ENCODE measurements at places on chromosomes 11 and 22.

DNA sequence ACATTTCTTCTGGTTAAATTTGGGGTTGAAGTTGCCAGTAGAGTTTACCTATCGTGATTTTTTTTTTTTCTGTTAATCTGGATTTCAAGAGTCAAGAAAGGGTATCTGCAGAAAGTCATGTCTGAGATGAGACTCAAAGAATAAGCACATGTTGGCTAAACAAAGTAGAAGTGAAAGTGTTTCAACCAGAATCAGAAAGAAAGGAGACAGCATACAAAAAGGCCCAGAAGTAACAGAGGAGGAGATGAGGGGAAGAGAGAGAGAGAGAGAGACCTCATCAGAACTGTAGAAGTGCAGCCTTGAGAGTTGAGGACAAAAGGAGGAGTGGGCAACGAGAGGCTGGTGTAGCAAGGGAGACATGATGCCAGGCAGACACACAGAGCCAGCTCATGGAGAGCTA lies 54.9 kb downstream of the SVIP start:
- DNase-seq, result no peak

DNA sequence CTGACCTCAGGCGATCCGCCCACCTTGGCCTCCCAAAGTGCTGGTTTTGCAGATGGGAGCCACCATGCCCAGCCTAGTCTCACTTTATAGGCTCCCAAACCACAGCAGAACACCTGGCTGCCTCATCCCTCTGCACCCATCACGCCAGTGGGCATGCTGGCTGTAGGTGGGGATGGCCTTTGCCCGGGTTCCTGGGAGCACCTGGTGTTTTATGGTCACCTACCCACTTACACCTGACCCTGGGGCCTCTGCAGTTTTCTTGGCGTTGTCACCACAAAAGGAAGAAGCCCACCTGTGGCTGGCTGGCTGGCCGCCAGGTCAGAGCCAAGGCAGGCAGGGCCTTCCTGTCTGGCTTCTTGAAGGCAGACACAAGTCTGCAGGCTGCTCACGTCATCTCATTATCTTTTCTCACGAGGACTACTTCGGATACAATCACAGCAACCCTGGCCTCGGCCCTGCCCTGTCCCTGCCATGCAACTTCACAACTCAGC lies 8.2 kb downstream of the RRP7A start:
- no peak for DNase-seq

DNA sequence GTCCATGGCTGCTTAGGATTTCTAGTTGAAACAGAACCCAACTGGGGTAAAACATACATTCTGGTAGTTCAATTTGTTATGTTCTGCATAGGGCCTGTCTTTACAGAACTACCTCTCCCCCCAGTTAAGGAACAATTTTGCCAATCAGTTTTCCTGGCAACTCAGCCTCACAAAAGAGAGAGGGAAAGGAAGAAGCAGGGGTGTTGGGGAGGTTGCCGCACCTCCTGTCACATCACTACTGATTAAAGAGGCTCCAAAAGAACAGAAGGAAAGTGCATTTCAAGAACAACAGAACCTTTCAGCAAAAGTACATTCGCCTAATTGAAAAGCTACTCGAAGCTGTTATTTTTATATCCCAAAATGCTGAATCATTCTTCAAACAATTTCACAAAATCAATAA lies 217.6 kb downstream of the CADM1 start:
- DNase-seq, result no peak

DNA sequence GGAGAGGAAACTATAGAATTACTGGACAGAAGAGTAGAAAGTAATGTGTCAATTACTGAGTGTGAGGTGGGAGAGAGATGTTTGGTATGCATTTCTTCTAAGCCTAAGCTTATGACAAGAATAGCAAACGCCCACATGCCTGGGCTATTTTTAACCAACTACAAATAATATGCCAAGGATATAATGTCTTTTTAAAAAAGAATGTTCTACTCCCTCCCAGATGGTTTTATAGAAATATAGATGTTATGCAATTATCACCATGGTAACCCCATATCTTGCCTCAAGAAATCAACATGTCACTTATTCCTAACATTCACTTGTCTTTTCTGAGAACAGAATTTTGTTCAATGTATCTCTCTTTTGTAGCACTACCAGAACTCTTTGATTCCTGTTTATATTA lies 996.7 kb upstream of the CHORDC1 start:
- DNase-seq, result no peak

GRCh38 chr11:28009996-28010395 lies 98.0 kb downstream of the KIF18A start:
- no peak for DNase-seq

- DNase-seq, result no peak
Measured at GRCh38 chr11:120123946-120124345, 14.0 kb downstream of the TRIM29 start.

- DNase-seq, result no peak
Measured at GRCh38 chr11:111231836-111232235, 13.7 kb upstream of the POU2AF2 start.

- no peak for DNase-seq
Measured at GRCh38 chr11:70540196-70540595, 141.9 kb downstream of the CTTN start.

- no peak for DNase-seq
Measured at GRCh38 chr11:6646071-6646470, 9.5 kb downstream of the DCHS1 start.

DNA sequence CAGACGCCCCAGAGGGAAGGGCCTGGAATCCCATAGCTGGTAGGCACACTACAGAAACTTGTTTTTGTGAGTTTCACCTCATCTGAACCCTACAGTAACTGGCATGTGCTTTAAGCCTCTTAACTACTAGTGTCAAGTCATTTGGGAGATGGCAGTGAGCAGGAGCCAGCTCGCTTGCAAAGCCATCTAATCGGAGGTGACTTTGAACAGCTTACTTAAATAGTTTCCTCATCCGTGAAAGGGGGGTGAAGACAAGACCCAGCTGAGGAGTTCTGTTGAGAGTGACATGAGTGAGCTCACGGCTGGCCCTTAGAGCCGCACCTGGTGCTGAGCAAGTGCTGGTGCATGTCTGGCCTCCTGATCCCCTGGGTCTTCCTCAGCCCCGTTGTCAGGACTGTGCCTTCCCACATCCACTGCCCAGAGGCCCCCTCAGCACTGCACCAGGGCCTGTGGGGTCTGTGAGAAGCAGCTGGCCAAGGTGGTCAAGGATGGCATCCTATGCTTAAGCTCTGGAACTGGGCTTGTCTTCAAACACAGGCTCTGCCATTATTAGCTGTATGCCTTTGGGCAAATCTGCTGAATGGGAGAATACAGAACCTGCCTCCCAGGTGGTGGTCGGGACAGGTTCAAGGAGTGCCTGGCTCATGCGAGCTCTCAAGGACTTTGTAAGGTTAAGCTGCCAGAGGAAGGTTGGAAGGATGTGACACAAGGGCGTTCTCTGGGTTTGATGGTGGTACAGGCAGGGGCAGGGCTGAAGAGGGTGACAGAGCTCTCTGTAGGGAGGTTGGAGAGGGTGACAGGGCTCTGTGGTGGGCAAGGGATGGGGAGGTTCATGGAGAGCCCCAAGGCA lies 27.3 kb downstream of the INCENP start:
- DNase-seq, result no peak

DNA sequence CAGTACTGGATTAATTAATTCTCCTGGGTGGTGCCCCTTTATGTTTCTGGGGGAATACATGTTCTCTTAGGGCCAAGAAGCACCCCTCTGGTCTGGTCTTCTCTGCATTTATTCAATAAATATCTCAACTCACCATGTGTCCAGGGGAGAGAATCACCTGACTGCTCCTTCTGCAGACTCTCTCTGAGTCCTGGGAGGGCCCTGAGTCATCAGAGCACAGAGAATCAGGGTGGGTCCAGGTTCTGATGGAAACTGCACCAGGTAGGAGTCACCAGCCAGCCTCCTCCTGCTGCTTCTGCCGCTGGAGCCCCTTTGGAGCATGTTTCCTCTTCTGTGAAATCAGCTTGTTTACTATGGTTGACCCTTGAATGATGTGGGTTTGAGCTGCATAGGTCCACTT lies 107.7 kb upstream of the PLET1 start:
- no peak for DNase-seq

GRCh38 chr11:14555818-14556217 lies 35.6 kb upstream of the PSMA1 start:
- DNase-seq, result no peak

DNA sequence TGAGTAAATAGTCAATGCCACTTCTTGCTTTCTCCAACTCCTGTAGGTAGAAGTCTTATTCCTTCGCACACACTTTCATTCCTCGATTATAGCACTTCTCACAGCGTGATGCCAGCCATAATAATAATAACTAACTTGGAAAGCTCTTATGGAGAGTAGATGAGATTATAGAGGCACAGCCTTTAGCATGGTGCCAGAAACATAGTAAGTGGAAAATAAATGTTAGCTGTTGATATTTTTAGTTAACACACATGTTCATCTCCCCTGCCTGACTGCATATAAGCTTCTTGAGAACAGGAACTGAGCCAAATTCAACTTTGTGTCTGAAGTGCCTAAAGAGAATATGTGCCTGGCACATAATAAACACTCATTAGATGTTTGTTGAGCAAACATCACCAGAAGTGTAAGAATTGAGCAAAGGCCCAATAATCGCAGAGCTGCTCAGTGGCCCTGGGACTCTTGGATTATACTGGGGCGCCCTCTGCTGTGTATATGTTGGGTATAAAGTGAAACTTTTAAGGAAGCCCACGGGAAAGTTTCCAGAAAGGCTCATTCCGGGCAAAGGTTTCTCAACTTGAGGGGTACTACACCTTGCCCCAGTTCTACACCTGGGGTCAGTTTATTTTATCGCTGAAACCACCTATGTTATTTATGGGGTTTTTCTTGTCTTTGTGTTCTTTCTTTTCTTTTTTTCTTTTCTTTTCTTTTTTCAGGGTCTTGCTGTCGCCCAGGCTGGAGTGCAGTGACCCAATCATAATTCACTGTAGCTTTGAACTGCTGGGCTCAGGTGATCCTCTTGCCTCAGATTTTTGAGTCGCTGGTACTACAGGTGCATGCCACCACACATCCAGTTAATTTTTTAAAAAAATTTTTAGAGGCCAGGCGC lies 22.3 kb downstream of the SLN start:
- DNase-seq, result peak; percentile 16

GRCh38 chr22:41975299-41976069 lies 6.2 kb downstream of the SEPTIN3 start:
- DNase-seq, result no peak

DNA sequence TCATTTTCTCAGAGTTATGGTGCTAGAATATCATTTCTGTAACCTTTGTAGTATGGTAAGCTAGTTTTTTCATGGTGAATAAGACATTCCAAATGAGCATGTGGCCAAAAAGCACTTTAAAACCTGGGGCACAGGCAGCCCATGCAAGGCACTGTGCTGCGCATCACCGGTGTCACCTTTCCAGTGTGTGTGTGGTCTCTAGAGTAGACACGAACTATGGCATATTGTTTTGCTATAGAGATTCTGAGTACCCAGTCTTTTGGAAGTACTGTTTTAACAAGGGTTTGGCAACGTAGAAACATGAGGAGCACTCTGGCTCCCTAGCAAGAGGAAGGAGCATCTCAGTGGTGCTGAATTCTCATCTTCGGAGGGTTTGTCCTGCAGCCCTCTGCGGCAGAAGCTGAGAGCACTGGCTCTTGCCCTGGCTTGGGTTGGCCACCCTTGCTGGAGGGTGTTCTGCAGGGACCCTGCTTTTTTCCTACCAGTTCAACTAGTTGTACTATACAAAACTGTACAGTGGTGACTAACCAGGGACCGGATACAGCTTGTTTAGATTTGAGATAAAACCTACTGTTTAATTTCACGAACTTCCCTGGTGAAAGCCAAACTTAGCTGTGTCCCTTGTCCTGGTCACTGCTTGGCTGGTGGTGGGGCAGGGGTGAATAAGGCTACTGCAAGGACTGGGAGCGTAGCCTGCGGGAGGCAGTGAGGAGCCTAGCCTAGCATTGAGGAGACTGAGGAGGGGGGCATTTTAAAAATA lies 135.7 kb downstream of the ATXN10 start:
- no peak for DNase-seq

DNA sequence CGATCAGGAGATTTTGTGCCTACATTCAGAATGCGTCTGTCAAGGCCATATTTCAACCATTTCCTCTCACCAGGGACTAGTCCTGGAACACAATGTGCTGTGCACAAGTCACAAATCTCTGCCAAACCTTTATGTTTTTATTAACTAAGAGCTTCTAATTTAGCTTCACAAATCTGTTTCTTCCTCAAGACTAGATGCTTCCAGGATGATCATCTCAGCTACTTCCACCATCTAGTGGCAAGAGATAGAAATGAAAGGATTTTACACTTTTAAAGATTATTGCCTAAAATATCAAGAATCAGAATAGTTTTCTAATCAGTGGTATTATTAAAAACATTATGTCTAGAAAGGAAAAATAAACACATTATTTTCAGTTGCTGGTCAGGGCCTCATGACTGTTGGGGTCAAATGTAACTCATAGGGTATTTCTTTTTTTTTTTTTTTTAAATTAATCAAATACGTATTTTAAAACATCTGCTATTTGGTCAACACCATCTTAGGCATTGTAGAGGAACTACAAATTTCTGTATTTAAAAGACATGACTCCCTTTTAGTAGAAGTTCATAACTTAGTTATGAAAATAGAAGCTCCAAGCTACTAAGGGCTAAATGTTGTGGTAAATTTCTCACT lies 1102.6 kb downstream of the DLG2 start:
- DNase-seq, result no peak

DNA sequence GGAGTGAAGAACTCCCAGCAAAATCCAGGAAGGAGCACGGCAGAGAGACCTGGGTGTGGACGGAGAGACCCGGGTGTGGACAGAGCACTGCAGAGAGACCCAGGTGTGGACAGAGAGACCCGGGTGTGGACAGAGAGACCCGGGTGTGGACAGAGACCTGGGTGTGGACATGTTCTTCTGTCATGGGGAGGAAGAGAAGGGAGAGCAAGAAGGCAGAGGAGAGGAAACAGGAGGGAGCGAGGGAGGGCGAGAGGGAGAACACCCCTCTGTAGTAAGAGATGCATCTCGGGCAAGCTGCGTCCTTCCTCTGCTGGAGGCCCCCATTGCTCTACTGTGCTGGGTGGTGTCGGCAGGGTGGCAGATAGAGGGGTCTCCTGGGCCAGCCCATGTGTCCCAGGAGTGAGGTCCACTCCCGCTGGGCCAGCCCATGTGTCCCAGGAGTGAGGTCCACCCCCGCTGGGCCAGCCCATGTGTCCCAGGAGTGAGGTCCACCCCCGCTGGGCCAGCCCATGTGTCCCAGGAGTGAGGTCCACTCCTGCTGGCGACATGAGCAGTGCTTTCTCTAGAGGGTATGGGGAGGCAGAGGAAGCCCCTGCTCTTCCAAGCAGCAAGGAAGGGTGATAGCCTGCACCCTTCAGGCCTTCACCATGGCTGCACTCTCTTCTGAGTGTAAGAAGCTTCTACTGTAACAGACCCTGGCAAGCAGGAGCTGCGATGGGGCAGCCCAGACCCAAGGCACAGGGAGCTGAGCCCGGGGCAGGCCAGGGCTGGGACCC lies 934.2 kb downstream of the BRD1 start:
- DNase-seq, result no peak

DNA sequence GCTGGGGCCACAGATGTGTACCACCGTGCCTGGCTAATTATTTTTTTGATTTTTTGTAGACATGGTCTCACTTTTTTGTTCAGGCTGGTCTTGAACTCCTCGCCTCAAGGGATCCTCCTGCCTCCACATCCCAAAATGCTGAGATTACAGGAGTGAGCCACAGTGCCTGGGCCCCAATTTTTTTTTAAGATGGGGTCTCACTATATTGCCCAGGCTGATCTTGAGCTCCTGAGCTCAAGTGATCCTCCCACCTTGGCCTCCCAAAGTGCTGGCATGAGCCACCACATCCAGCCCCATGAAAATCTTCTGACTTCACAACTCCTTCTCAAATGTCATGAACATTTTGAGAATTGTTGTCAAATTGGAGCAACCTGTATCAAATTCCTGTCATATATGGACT lies 2.3 kb upstream of the ANKRD54 start:
- DNase-seq, result no peak
